Transverse colon (tissue), 4 donors: ENCODE measurements at places on chromosomes 11 and 22. TPM values are rescaled to one million over a fixed set of nuclear protein-coding genes. Genes with fewer than 3 reads are reported as not detected.

The C11orf91 gene
- total RNA-seq: not detected

DNA sequence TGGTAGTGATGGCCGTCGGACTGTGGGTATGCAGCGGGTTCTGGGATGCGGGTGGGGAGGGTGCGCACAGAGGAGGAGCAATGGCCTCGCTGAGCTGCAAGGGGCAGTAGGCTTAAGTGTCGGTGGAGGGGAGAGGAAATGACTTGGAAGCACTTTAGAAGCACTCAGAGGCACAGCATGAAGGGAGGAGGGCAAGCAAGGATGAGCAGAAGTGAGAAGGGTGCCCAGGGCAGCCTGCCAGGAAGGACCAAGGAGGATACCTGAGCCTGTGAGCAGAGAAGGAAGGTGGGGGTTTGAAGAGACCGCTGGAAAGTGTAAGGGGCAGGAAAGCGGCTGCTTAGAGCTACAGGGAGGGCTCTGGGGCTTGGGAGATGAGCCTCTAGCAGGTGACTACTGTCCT, 330 bp downstream of the SLC5A1 start:
- no peak for DNase-seq

DNA sequence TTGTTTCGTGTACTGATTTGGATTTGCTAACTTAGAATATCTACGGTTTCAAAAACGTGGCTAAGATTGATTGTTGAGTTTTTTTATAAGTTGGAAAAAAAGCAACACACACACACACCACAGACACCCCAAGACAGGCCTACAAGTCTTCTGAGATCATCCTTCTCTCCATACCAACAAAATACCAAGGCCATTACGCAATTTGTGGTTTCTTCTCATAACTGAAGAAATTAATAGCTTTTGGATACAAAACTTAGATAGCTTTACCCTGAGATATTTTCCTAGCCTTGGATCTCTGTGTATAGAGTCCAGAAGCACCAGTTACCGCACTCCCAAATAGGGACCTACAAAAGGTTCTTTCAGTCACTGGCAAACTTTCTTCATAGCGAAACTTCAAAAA, 113.6 kb downstream of the SIK3 start:
- no peak for DNase-seq

DNA sequence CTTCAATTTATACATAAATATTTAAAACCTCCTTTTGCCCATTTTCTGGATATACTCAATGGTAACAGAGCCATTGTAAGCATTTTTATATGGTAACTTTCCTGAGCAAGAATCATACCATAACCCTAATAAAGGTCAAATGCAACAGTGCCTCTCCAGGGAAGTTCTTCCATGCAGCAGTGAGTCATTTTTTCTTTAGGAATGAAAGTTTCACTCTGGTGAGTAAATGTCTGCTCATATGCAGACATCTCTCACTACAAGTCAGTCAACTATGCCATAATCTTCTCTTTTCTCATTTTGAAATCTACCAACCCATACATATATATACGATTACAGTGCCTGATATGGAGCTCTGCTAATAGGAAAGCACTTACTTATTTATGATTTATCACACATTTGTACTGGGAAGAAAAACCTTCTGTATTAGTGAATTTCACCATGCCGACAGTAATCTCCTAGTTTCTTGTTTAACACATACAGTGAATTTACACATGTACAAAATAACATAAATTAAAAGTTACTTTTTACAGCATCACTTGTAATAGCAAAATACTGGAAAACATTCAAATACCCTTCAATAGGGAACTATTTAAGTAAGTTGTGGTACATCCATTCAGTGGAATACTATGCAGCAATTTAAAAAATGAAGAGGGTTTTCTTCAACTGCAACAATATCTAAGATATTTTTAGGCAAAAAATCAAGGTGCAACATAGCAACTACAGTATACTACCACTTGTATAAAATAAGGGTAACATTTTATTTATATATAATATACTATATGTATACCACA, 16.0 kb downstream of the STK33 start:
- no peak for DNase-seq

GRCh38 chr11:36019005-36019596, 75.2 kb downstream of the LDLRAD3 start:
- no peak for DNase-seq

GRCh38 chr11:7858006-7858405, 61.3 kb upstream of the OR5P2 start:
- no peak for DNase-seq

DNA sequence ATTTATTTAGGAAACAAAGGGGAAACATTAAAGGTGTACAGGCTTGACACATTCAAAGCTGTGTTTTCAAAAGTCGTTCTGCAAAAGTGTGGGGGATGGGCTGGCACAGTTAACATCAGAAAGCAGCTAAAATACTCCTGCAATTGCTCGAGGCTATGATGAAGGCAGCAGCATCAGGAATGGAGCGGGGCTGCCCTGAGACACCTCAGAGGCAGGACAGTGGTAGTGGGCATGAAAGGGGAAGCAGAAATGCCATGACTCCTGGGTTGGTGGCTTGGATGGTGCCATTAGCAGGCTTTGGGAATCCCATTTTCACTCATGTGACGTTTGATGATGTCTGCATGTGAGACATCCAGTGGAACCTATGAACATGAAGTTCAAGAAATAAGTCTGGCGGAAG, 646 bp downstream of the NCAPD3 start:
- no peak for DNase-seq

- DNase-seq: no peak
These were observed 193.5 kb upstream of the PITPNB start for GRCh38 chr22:28112548-28113043.

GRCh38 chr22:33044112-33044511, 14.1 kb downstream of the SYN3 start:
- no peak for DNase-seq
